Substantia nigra (tissue), 51 donors: ENCODE measurements at places on chromosomes 11 and 22.

DNA sequence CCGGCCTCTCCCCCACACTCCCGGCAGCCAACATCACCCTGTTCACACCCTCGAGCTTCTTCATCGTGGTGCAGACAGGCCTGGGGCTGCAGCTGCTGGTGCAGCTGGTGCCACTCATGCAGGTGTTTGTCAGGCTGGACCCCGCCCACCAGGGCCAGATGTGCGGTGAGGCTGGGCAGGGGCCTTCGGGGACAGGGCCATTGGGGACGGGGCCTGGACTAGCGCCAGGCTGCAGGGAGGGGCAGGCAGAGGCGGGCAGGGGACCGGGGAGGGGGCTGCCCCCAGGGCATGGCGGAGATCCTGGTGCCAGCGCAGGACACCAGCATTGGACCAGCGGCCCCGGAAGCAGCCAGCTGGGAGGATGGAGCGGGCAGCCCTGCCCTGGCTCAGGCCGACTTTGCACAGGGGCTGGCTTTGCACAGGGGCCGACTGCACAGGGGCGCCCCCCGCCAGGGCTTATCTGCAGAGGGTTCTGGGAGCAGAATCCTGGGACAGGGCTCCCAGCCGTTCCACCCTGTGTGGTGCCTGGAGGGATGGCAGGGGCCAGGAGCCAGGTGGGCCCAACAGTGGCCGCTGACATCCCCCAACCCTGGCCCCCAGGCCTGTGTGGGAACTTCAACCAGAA lies 8.6 kb downstream of the MUC5B start:
- DNase-seq, result no peak

GRCh38 chr11:70509476-70509875 lies 111.1 kb downstream of the CTTN start:
- DNase-seq, result no peak

- DNase-seq, result no peak
These were observed 36.8 kb downstream of the PLEKHA7 start for GRCh38 chr11:16977136-16977993.

- no peak for DNase-seq
These were observed 12.6 kb upstream of the GRAMD4 start for GRCh38 chr22:46607483-46608114.

DNA sequence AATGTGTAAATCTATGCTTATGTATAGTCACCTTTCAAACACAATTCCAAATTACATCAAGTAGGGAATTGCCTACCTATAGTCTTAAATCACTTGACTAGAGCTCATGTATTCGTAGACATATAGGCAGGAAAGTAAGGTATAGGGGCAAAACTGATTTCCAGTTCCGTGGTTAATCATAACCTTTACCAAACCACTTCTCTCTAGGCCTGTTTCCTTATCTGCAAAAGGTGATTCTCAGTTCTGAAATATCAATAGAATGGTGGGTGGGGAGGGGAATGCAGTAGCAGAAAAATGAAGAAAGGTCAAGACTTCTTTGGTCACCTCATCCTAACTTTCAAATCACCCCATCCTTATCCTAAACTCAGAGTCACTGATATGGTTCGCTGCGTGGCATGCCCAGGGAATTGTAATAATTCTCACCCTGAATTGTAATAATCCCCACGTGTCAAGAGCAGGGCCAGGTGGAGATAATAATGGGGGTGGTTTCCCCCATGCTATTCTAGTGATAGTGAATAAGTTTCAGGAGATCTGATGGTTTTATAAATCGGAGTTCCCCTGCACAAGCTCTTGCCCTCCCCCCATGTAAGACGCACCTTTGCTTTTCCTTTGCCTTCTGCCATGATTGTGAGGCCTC lies 1.9 kb upstream of the ANO5 start:
- DNase-seq, result no peak

DNA sequence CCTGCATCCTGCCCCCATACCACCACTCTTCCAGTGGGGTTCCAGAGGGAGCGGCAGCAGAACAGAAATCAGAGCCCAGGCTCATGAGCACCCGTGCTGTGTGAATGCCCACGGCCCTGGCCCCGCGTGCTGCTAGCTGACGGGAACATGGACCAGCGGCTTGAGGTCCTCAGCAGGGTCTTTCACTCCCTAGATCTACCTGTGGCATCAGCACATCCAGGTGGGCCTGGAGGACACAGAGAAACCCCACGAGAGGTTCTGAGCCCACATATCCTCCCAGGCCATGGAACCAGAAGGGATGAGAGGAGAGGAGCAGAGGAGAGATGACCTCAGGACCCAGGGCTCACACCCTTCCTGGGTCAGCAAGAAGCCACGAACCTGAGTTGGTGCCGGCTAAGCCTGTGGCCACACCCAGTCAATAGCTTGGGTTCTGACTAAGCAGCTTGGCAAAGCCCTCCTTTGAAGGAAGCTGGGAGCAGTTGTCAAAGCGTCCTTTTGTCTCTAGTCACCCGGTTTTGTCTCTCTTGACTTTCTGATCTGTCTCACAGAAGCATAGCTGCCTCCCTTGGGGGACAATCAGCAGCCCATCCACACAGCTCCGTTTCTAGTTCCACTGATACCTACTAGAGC lies 89.3 kb upstream of the LMO1 start:
- DNase-seq, result no peak

- peak; percentile 12 for DNase-seq
These were observed 11.7 kb downstream of the SAA1 start for GRCh38 chr11:18277565-18278271.

- no peak for DNase-seq
These were observed 22.8 kb upstream of the P2RY6 start for GRCh38 chr11:73249304-73249703.

DNA sequence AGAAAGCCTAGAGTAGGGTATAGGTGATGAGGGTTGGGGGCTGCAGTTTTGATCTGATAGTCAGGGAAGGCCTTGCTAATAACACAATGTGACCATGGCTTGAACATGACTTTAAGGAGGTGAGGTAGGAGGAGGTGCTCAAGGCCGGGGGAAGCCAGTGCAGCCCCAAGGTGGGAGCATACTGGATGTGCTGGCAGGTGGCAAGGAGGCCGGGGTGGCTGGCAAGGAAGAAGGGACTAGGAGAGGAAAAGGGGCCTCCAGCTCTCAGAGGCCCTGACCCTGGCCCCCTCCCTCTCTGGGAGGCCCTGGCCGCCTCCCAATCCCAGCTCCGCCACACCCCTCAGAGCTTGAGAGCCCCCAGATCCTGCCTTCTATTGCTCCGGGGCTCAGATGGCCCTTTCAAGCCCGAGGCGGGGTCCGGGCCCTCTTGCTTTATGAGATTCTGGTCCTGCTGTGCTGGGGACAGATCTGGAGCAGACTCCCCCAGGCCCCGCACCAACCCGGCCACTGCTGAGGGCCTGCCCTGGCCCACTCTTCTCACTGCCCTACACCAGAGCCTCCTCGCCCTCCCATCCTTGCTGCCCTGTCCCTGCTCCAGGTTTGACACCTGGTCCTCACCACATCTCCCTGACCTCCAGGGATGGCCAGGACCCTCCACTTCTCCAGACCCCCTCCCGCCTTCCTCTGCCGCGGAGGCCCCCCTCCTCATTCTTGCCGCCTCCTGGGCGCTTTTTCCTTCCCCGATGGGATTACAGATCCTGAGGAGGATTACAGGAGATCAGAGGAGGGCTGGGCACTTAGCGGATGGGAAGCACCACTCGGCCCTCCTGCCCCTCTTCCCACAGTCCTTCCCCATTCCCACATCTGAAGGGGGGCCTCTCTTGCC lies 1.8 kb downstream of the PITPNM1 start:
- DNase-seq, result no peak

DNA sequence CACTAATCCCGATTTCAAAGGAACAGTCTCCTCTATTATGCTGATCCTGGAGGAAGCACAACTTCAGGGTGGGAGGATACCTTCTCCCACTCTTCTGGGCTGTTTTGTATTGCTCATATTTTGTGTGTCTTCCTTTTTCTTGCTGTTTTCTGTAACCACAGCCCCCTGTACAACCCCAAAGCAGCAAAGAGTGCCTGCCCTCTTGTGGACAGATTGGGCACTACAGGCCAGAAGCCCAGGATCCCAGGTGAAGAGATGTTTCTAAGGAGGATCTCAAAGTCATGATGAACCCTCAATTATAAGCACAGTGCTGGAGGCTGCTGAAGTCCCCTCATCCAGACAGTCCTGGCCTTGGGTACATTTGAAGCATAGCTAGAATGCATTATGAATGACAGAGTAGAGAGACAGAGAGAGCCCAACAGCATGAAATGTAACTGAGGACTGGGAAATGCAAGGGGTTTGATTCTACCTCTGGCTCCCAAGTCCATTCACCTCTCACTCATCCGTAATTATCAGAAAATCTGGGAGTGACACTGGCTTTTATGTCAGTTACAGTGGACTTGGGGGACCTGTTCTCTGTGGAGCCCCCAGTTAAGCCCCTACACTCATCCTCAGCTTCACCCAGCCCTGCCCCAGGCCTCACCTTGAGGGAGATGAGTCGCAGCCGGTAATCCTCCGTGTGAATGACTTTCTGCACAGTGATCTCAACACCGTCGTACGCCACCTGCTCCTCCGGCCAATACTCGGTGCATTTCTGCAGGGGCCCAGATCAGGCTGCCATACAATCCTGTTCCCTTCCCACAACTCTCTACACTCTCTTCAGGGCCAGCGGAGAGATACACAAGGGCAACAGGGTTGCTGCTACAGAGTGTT lies 6.2 kb upstream of the IGSF22 start:
- no peak for DNase-seq

DNA sequence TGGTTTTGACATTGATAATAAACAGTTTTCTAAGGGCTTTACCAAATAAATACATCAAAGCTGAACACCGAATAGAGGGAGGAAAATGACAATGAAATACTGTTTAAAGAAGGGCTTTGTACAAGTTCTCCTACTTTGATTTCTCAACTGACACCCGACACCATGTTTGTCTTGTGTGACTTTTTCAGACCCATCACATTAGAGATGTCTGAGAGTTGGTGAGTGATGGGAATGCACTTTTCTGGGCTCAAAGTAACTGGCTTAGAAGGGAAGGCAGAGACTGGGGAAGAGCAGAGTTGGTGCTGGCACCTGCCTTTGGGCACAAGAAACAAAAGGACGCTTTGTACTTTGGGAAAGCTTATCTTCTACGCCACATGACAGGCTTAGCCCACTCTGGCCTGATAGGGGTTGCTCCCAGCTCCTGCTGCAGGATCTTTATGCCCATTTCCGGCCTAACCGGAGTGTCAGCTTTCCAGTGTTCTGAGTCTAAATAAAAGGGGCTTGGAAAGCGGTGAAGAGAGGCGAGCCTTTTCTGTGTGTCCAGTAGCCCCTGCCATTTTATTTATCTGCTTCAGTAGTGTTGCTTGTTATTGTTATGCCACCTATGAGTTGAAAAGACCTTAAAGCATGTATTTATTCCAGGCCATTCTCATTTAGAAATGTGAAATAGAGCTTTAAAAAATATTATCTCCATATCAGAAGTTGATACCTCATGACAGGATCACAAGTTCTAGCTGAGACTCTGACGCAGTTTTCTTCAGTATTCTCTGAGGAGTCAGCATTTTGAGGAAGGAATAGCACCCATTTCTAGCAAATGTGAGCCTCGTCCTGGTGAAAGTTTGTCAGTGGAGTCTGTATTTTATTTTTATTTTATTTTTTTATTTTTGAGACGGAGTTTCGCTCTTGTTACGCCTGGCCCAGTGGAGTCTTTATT lies 24.2 kb downstream of the KREMEN1 start:
- no peak for DNase-seq

- DNase-seq, result no peak
These were observed 136.6 kb downstream of the NAV2 start for GRCh38 chr11:19849107-19849789.

DNA sequence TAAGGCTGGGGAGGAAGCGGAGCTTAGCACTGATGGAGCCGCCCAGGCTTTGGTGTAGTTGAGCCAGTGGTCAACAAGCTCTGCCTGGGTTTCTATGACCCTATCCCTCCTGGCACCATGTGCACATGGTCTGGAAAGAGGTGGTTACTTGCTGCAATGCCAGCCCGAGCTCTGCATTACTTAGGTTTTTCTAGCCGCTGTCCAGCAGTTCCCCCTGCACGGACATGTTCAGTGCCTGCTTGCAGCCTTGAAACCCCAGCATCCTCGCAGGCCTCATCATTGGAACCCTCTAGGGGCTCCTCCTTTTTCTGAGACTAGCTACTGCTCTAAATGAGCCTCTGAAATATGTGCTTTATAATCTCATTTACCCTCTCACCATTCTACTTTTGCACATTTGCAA lies 16.6 kb downstream of the CNTF start:
- DNase-seq, result no peak

DNA sequence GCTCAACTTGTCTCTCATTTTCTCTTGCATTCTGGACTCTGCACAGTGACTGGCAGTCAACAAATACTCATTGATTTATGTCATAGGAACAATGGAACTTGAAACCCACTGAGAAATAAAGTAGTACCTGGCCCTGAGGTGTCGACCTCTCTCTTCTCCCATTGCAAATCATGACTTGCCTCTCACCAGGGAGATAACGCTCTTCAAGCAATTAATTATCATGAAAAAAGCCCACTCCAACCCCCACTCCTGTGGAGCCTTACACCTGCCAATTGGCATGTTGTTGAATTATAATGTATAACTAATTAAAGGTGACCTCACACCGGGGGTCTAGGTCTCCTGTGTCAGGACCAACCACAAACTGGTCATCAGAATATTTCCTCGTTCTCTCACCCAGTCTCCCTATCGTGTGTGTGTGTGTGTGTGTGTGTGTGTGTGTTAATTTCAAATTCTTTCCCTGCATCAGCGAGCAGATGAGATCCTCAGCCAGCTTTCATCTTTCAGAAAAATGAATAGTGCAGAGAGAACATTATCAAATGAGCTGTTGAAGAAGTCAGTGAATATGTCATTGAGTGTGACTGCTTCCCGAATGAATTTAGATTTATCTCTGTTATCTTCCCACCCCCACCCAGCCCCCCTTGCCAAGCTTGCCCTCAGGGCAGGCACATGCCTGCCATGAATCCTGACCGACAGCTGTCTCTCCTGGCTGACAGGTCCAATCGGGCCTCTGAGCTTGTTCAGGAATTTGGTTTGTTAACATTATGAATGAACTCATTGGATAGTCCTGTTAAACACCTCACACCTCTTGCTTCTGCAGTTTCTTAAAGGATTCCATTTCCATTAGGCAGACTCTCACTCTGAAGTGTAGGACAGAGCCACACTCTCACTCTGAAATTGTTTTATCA lies 357.4 kb downstream of the INSC start:
- no peak for DNase-seq

- no peak for DNase-seq
These were observed 12.9 kb upstream of the FAT3 start for GRCh38 chr11:92211576-92212167.

DNA sequence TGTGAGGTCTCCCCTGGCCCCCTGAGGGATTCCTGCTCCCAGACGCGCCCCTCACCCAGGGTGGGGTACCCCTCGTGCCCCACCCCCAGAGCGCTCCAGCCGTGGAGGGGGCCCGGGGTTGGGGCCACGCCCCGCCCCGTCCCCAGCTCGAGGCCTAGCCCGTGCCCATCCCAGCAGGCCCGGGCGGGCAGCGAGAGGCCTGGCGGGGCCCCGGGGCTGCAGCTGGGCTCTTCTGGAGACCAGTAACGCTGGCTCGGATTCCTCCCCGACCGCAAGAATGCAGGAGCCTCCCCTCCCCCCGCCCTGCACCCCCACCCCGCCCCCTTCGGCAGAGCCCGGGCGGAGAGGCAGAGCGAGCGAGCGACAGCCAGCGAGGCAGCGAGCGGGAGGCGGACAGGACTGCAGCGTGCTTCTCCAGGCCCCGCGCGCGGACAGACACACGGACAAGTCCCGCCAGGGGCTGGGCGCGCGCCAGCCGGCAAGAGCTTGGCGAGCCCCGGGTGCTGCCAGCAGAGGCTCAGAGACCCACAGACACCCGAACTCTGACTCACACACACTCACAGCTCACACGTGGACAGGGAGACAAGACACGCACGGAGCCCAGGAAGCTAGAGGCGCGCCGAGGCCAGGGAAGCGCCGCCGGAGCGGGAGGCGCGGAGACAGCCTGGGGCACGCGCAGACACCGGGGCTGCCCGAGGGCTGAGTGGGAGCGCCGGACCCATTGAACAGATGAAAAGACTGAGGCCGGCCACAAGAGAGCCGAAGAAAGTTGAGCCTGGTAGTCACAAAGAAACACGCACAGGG lies 15.2 kb downstream of the BCL9L start:
- DNase-seq, result peak; percentile 63
